Effector memory CD4-positive, alpha-beta T cell (primary cell): ENCODE measurements at places on chromosomes 2 and 18.

DNA sequence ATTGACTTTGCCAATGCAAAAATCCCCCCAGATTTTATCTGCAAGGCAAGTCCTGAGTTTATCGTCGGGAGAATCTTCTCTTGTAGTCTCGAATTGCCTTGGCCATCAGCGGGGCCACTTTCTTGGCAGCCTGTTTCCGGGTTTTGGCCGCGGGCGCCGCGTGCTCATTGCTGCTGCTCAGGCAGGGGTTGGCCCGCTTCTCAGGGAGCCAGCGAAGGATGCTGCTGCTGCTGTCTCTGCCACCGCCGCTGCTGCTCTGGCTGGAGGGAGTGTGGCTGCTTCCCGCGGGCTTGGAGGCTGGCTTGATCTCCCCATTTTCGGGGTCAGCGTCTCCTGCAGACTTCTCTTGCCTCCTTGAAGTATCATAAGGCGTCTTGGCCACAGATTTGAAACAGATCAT, 2.5 kb downstream of the ELOA2 start:
- DNase-seq, result no peak

- no peak for DNase-seq
Measured at GRCh38 chr2:158658396-158658795, 136.7 kb upstream of the DAPL1 start.

- DNase-seq, result no peak
Measured at GRCh38 chr2:237073552-237073951, 12.1 kb upstream of the COPS8 start.

- peak; percentile 15 for DNase-seq
Measured at GRCh38 chr2:64750001-64750816, 96.5 kb upstream of the SERTAD2 start.

DNA sequence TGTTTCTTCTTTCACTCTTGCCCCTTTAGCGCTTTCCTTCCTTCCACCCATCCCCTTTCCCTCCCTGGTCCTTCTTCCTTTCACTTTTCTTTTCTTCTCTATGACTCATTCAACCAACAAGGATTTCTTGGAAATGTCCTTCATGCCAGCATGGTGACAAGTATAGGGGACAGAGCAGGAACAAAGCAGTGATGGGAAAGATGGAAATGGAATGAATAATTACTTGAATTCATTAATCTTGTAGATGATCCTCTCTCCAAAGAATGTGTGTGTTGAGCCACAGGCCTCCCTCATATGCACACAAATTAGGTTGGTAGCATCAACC, 1.5 kb downstream of the VAMP5 start:
- no peak for DNase-seq

DNA sequence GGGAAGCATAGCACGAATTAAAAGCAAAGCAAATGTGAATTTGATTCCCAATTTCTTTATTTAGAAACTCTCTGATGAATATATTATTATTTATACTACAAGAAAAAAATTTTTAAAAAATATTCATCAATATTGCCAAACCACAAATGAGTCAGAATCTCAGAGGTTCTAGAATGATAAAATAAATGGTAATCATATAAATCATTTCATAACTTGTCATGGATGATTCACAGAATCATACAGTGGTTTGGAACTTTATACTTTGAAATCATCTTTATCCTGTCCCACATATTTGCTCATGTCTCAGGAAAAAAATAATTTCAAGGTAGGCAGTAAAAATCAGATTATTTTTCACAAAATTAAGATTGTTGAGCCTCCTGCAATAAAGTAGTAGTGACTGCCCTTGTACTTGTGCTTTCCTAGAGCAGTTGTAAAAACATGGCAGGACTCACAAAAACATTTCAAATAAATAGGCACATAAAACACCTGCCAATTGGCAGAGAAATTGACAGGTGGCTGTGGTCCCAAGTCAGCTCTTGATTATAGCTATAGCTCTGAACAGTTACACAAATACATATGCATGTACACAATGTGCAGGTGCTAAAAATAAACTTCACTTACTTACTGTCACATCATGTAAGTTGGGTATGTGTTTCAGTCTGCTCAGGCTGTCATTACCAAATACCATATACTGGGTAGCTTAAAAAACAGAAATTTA, 273.9 kb upstream of the SESTD1 start:
- DNase-seq, result no peak

GRCh38 chr2:189553504-189554088, 27.0 kb downstream of the SLC40A1 start:
- no peak for DNase-seq

DNA sequence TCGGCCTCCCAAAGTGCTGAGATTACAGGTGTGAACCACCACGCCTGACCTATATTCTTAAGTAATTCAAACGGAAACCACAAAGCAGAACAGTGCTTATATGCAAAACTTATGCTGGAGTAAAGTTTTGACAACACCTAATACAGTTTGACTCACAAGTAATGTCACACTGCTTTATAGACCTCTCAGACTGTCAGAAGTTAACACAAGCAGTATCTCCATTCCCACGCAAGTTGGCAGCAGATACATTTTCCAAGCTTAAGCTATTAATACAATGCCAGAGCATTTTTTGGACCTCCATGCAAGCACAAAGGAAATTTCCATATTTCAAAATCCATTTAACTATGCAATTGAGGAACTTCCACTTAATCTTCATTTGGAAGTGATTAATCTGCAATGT, 21.0 kb upstream of the SANBR start:
- no peak for DNase-seq

GRCh38 chr2:11344956-11345677, 681 bp upstream of the ROCK2 start:
- DNase-seq, result no peak
